ENCODE measurements at places on chromosomes 2 and 18.

DNA sequence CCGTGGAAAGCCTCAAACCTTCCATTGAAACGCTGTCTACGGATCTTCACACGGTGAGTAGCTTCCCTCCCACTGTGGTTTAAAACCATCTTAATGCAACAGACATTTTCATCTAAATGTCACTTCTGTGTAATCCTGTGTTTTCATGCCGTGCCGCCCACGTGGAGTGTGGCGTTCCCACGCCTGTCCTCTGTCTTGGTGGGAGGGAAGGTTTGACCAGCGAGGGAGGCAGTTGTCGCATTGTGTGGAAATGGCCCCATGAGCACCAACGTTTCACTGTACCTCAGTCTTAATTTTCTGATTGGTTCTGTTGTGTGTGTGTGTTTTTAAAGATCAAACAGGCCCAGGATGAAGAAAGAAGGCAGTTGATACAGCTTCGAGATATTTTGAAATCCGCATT, 88.6 kb downstream of the ITGB1BP1 start:
- no peak for DNase-seq

DNA sequence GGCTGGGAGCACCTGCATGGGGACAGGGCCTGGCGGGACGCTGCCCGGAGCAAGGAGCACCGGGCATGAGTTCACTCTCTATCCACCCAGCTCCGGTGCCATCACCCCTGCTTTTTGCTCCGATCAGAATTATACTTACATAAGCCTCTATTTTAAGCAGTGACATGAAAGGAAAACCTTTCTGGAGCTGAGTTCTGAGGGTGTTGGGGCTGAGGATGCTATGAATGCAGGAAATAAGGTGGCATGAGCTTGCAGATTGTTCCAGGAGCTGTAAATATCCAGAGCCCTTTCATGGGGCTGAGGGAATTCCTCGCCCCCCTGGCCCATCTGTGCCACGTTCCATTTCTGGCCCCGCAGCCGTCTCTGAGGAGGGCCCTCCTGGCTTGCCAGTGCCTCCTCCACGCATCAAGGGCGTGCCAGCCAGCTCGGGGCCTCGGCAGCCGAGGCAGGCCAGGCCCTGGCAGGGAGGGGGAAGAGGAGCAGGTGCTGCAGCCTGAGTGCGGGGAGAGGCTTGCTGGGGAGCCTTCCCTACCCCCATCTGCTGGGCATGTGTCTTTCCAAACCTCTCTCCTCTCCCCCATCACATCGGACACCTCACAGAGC, 91.7 kb upstream of the MCFD2 start:
- DNase-seq = no peak

- DNase-seq = no peak
Observed at GRCh38 chr18:3051718-3052410, 38.9 kb upstream of the LPIN2 start.

GRCh38 chr2:145501920-145502319, 982.0 kb upstream of the ZEB2 start:
- no peak for DNase-seq

DNA sequence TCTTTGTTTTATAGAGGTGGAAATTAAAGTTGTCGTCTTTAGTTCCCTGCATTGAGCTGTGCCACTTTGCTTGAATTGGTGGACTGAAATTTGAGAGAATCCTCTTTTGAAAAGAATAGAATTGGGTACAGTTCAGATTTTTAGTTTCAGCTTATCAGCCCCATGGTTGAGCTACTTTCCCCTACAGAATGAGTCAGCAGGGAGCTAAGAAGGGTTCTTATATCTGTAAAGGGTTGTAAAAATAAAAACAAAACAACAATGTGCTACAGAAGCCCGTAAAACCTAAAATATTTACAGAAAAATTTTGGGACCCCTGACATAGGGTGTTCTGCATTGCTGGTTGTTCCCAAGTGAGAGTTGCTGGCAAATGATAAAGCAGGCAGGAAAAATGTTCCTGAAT, 12.6 kb downstream of the SLC20A1 start:
- DNase-seq = no peak

- DNase-seq = no peak
Observed at GRCh38 chr18:29586210-29586609, 1409.3 kb upstream of the CDH2 start.

GRCh38 chr2:8710951-8711350, 29.1 kb downstream of the ID2 start:
- DNase-seq = no peak

DNA sequence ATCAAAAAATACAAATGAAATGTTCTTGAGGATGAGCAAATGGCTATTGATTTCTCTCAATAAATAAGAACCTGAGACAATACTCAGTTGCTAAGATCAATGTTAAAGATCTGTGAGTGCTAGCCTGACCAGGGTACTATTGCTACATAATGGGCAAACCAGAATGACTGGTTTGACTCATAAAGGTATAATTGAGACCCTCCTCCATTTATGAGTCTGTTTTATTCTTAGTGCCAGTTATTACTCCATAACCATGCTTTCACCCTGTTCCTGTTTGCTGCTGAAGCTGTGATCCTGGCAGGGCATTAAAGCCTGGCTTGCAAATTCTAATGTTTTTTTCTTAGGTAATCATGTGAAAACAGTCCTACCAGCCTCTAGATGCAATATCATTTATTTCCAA, 56.6 kb upstream of the PPM1B start:
- DNase-seq = no peak

- no peak for DNase-seq
Observed at GRCh38 chr2:112835061-112835501, 1.5 kb downstream of the IL1B start.

DNA sequence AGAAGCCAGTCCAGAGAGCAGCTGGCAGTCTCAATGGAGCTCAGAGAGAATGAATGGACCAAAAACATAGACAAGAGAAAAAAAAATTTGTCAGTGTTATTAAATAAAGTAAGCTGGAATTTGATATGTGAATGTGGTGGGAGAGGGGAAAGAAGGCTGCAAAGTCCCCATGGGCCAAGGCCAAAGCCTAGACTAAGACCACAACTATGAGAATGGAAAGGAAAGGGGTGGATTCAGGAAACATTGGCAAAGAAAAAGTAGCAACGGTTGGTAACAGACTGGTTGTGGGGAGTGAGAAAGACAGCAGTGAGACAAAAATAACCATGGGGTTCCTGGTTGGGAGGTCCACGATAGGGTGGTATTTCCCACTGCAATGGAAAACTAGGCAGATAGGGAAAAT, 47.0 kb downstream of the ZEB2 start:
- DNase-seq = no peak

DNA sequence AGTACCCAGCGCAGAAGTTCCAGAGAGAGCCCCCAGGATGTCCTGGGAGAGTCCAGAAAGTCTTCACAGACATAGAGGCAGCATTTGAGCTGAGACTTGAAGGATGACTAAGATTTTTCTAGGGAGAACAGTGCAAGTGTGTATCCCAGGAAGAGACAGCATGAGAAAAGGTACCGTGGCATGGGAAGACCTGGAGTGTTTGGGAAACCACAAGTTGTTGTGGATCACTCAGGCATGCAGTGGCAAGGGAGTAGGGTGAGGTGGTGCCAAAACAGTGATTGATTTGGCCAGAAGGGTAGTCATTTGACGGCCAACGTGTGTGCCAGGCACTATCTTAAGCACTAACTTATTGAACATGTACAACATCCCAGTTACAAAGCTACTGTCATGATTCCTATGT, 24.5 kb upstream of the KCNK3 start:
- DNase-seq = no peak

- no peak for DNase-seq
Observed at GRCh38 chr2:191522478-191523120, 155.3 kb upstream of the NABP1 start.

- DNase-seq = no peak
Observed at GRCh38 chr2:180366481-180366880, 359.4 kb upstream of the CWC22 start.

Data from effector CD8-positive, alpha-beta T cell (primary cell).